ENCODE measurements at places on chromosomes 7 and 10.
A peak's percentile ranks its signal among the peaks of the same experiment; 100 is the strongest.

DNA sequence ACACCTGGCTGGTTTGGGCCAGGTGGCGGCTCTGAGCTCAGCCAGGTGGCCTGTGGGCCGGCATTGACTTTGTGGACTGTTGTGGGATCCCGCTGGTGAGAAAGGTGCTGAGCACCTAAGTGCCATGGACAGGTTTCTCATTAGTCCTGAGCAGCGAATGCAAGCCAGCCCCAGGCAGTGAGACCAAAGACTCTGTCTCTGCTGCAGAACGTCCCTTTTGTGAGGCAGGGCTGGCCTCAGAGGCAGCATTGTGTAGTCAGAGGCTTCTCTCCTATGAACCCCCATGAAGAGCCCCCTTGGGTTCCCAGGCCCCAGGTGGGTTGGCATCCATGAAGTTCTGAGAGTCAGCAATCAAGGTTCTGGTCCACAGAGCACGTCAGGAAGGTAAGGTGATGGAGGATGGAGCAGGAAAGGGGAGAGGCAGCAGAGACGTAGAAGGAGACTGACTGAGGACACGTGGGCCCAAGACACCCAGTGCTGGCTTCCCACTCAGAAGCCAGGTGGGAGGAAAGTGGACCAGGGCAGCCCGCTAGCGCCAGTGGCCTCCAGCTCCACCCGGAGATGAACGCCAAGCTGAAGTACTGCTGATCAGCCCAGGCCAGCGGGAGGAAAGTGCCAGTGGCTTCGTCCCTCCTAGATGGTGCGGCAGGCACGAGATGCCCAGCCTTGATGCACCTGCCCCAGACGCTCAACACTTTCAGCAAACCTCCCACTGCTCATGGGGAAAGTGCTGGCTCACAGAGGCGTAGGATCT lies 19.2 kb upstream of the PTPRN2 start:
- no peak for DNase-seq

GRCh38 chr7:82087099-82087498 lies 317.3 kb upstream of the HGF start:
- DNase-seq: no peak

- no peak for DNase-seq
Measured at GRCh38 chr7:131034166-131034881, 293.4 kb upstream of the MKLN1 start.

GRCh38 chr10:119304541-119304940 lies 97.2 kb downstream of the GRK5 start:
- DNase-seq: no peak

- DNase-seq: no peak
Measured at GRCh38 chr7:3923307-3923918, 622.4 kb downstream of the SDK1 start.

DNA sequence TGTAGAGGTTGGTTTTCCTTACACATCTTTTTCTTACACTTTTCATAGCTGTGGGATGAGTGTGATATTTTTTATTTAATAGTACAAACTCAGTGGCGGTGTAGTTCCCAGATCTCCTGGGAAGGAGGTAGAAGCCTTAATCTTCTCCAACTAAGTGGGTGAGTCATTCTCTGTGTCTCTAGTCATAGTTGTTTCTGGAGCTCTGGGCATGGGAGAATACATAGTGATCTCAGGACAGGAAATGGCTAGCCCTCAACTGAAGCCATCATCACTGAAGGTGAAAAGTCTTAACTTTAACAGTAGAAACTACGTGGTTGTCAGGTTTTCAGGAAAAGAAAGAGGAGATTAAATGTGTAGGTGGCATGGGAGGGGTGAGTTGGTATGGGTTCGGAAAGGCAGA lies 319.4 kb upstream of the FZD8 start:
- peak; percentile 73 for DNase-seq

- DNase-seq: no peak
Measured at GRCh38 chr7:158228131-158228530, 359.5 kb downstream of the PTPRN2 start.

DNA sequence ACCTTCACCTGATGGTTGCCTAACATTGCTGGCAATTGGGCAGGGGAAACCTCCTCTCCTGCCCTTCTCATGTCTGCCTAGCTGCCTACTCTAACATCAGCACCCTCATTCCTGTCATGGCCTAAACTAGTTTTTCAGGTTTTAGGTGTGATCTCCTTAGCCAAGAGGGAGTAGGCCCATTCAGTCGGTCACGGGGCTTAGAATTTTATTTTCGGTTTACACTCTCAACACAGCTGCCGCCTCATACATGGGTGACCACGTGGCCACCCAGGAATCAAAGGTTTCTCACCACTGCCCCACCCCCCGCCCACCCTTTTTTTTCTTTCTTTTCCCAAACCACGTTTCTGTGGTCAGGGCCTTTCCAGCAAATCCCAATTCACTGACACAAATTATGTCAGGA lies 97.2 kb downstream of the RALA start:
- no peak for DNase-seq

DNA sequence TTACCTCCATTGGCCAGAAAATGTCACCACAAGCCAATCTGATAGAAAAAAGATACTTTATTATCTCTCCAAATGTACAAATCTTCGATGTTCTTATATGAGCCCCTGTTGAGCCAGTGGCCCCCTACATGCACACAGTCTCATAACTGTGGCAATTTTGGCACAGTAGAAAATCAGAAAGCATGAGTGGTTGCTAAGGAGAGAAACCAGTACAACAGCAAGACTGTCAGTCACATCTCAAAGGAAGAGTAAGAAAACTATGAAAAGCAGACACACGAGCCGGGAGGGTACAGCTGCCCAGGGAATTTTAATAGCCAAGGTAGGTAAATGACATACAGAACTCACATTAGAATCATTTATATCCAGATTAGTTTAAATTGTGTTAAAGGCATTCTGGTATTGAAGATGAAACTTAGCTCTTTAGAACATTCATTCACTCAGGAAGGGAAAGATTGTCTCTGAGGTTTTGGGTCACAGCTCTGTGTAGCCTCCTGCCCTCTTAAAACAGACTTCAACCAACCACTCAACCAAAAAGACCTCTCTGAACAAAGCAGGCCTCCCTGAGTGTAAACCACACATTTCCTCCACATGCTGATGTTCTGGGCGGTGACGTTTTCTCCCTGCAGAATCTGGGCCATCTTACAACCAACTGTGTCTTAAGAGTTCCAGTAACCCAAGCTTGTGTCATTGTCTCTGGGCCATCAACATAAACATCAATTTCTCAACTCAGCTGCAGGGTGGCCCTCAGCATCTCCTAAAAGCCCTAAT lies 80.8 kb upstream of the ADAM12 start:
- peak; percentile 56 for DNase-seq
